Activated CD8-positive, alpha-beta memory T cell treated with anti-CD3 and anti-CD28 coated beads for 4 hours (primary cell): ENCODE measurements at places on chromosomes 7 and 10.

DNA sequence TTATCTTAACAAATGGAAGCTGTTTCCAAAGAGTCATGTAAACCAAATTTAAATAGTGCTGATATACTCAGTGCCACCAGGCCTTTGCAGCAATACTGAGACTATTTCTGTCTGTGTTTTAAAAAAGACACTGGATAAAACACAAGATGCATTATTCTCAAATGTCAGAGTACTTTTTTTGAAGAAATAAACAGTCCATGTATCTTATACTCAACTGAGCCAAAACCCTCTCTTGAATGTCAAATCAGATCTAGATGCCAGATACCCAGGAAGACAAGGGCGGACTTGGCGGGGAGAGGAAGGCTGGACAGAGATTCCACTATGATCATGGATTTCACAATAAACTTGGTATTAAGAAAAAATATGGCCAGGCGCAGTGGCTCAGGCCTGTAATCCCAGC, 127.6 kb downstream of the COBL start:
- no peak for DNase-seq

GRCh38 chr10:124578231-124579010, 116.8 kb downstream of the LHPP start:
- no peak for DNase-seq

DNA sequence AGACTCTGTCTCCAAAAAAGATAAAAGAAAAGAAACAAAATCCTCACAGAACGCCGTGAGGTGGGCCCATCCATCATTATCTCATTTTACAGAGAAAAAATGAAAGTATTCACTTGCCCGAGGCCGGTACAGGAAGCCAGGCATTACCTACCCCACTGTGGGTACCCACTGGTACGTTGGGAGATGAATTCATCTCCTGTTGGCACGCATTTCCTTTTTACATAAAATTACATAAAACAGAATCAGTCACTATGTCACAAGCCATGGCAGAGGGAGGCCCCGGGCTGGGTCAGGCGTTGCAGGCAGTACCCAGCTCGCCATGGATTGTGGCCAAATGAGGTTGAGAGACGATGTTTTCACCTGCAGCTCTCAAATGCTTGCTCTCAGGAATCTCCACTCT, 38.6 kb upstream of the TNRC18 start:
- DNase-seq = no peak

- no peak for DNase-seq
Observed at GRCh38 chr10:29257784-29258135, 31.1 kb upstream of the LYZL1 start.

GRCh38 chr7:139871331-139871730, 42.3 kb downstream of the TBXAS1 start:
- no peak for DNase-seq

DNA sequence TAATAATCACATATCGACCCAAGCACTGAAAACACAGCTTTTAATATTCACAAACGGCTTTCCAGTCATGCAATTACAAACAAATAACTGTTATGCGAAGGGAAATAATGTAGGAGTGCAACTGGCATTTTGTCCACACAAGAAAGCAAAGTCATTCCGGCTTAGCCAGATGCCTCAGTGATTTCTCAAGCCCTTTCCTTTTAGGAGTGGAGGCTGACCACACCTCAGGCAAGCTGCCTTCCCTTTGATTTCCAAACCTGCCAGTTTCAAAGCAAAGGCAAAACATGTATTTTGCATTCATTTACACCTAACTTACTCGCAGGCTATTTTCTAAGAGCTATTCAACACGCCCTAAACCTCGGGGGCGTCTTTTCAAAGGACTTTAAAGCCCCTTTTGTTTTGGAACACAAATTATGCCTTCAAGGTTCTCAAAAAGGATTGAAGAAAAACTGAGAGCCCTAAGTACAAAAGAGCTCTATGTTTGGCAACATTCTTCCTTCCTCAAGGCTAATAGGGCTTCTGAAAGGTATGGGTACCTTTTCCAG, 109.6 kb downstream of the CPXM2 start:
- no peak for DNase-seq

DNA sequence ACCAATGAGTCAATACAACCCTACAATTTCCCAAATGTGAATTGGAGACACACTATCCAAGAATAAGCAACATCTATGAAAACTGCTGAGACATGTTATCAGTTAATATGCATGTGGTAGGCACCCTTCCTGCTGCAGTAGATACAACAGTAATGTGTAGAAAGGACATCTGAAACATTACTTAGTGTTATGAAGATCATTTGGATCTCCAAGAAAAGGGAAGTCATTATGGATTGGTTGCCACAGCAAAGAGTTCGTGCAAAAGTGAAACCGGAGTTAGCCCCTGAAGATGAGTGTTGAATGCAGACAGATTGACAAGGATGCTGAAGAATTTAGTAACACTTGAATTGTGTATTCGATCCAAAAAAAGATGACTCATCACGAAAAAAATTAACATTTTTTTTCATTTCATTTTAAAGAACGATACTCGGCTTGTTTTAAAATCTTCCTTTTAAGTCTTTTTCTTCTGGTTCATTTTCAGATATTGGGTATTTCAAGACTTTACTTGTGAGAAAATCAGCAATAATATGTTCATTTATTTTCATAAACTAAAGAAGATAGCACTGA, 322.4 kb upstream of the KLF6 start:
- DNase-seq = no peak

DNA sequence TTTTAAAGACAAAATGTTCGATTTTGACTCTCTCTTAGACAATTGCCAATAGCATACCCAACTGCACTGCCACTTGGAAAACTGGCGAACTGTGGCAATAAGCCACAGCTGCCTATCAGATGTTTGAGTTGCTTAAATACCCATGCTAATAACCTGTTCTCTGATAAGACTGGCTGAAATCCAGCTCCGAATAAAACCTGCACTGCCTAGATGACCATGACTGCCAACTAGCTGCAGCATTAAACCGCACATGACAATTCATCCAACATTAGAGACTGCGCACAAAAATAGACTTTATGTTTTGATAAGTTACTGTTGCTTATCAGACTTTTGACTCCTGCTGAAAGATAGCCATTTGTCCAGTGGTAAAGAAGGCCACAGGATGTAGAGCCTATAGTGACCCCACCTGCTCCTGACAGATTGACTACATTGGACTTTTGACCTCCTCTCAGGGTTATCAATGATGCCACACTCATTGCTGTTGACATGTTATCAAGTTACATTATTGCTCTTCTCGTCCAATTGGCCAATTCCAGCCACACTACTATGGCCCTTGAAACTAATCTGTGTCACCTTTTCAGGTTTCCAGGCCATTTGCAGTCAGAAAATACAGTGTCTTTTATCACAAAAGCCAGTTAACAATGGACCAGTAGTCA, 299.0 kb downstream of the HGF start:
- DNase-seq = no peak

DNA sequence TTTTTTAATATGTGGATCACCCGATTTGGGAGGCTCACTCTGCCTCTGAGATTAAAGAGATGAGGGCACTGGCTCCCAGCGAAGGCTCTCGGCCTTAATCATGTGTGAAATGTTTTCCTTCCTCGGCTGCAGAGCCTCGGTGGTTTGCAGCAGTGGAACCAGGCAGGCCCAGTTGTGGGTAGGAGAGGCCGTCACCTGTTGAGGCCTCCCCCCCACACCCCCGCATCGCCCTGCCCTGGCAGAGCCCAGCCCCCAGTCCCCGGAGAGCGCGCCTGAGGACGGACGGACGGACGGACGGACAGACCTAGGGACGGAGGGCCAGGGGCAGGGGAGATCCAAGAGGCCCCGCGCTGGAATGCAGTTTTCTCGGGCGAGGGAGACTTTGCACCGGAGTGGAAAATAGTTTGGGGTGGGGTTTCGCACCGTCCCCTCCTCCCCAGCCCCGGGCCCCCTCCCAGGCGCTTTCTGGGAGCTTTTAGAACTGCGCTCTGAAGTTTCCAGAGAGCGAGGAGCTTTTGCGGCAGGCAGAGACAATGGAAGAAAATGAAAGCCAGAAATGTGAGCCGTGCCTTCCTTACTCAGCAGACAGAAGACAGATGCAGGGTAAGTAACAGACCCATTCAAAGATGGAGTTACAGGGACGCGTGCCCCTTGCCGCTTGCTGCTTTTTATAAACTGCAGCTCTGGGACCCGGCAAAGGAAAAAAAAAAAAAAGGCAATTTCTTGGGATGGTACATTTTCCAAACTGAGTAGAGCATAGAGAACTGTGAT, at the start of gene KIAA1217:
KIAA1217 (plus strand) TSS at position 478 of the 771 bp plus-strand sequence; CDS start at position 534, 56 bp downstream.
- no peak for DNase-seq

DNA sequence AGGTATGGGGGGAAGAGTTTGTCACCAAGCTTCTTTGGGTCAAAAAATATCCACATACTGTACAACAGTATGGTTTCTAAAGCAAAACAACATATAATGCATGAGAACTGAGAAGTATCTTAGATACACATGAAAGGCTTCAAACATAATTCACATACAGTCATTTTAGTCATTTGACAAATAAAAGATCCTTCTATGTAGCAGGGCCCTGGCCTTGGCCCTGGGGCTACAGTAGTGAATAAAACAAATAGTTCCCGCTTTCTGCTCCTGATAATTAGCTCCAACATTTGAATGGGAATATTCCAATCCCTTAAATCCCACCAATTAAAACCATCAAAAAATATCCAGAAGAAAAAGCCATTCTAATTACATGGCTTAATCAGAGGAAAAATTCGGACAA, 51.3 kb downstream of the MALSU1 start:
- DNase-seq = no peak

GRCh38 chr7:79982141-79982770, 152.4 kb upstream of the GNAI1 start:
- no peak for DNase-seq

GRCh38 chr7:135232720-135233119, 918 bp upstream of the STRA8 start:
- DNase-seq = no peak

DNA sequence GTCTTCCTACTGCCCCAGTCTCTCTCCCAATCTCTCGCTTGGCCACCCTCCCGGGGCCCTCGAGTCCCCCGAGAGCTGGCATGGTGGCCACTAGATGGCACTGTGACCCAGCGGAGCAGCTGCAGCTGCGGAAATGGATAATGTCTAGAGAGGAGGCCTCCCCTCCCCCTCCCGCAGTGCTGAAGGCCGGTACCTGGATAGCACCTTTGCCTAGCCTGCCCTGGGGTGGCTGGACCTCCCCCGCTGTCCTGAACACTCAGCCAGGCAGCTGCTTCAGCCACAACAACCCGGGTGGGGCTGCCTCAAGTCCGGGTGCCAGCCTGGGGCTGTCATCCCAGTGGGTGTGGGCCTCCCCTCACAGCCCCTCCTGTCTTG, 65.2 kb downstream of the GOLGA7B start:
- peak; percentile 37 for DNase-seq

- no peak for DNase-seq
Observed at GRCh38 chr10:126001576-126001975, 105.2 kb downstream of the FANK1 start.

GRCh38 chr10:100733329-100733728, 12.1 kb upstream of the PAX2 start:
- no peak for DNase-seq

- DNase-seq = no peak
Observed at GRCh38 chr7:151732292-151732691, 144.6 kb downstream of the PRKAG2 start.

DNA sequence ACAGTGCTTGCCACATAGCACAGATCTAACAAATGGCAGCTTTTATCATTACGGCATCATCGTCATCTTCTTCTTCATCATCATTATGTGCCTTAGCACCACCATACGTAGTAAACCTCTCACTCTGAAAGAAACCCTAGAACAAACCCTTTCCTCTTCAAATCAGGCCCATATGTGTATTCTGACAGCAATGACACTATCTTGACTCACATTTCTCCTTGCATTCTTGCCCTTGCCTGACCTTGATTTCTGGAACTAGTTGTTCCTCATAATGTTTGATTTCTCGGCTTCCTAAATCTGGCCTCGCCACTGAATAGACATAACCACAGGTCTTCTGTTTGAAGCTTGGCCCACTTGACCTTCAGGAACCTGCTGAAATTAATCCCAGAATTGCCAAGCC, 115.3 kb downstream of the DGKI start:
- DNase-seq = no peak

GRCh38 chr7:50795253-50795652, 12.6 kb upstream of the GRB10 start:
- DNase-seq = no peak

DNA sequence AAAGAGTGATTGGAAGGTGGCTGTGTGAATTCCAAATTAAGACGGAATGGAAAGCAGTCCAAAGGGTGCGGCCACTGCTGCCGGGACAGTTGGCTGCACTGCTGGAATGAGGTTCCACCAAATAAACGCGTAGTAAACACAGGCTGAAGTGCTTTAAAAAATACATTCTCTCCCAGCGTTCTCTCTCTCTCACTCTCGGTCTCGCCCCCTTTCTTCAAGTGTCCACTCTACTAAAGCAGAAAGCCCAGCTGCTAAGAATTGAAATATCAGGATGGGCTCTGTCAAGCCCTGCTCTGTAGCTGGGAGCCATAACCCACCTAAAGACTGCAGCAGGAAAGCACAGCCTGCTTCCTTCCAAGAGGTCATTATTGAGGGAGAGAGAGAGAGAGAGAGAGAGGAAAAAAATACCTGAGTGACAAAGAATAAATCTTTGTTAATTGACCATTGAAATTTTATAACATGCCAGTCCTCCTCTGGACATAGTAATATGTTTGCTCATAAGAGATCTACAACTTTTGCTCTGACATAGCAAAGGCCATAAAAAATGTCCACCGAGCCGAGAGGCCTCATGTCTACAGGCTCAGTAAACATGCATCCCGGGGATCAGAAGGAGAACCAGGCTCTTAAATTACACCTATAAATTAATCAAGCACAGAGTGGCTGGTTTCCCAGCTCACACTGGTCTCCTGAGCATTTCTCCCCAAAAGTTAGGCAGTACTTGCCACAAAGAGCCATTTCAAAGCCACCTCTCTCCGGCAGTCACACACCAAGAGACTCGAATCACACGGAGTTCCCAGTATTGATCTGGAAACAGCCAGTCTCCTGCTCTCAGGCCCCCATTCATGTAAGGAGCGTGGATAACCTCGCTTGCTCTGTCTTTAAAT, 72.8 kb downstream of the FGFR2 start:
- no peak for DNase-seq

- DNase-seq = no peak
Observed at GRCh38 chr7:83824214-83824613, 175.3 kb upstream of the SEMA3E start.

DNA sequence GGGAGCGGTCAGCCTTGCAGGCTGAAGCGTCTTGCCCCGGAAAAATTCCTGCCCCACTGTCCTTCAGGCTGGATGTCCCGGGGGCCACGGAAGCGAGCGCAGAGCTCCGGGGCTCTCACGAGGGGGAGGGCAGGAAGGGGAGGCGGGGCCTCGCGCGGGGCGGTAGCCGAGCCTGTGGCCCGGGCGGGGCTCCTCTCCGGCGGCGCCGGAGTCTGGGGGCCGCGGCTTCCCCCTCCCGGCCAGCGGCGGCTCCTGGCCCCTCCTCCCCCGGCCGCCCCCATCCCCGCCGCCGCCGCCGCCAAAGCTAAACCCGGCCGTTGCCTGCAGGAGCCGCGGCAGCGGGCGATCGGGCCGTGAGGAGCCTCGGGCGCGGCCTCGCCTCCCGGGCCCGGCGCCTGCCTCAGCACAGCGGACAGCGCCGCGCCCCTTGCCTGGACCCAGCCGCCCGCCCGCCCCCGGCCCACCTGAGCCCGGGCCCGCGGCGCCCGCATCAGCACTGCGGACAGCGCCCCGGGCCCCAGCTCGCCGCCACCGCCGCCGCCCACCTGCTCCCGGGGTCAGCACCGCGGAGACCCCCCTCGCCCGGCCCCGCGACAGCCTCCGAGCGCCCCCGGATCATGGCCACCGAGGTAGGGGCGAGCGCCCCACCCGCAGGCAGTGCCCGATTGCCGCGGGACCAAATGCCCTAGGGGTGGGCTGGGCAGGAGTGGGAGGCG, at the start of gene GOLGA7B:
GOLGA7B (plus strand) TSS at position 157 of the 716 bp plus-strand sequence; CDS start at position 618, 461 bp downstream.
- DNase-seq = no peak

- DNase-seq = no peak
Observed at GRCh38 chr10:43069211-43069515, 7.7 kb upstream of the RET start.
